Activated CD4-positive, alpha-beta T cell treated with anti-CD3 and anti-CD28 coated beads, Interleukin-2, amount 50 U/mL, for 4 hours (primary cell): ENCODE measurements at places on chromosomes 7 and 10.

- DNase-seq, result no peak
Measured at GRCh38 chr7:46512891-46513413, 591.9 kb upstream of the IGFBP3 start.

- no peak for DNase-seq
Measured at GRCh38 chr7:133857376-133858119, 269.6 kb upstream of the LRGUK start.

- DNase-seq, result no peak
Measured at GRCh38 chr10:62562101-62562500, 187.9 kb downstream of the ZNF365 start.

DNA sequence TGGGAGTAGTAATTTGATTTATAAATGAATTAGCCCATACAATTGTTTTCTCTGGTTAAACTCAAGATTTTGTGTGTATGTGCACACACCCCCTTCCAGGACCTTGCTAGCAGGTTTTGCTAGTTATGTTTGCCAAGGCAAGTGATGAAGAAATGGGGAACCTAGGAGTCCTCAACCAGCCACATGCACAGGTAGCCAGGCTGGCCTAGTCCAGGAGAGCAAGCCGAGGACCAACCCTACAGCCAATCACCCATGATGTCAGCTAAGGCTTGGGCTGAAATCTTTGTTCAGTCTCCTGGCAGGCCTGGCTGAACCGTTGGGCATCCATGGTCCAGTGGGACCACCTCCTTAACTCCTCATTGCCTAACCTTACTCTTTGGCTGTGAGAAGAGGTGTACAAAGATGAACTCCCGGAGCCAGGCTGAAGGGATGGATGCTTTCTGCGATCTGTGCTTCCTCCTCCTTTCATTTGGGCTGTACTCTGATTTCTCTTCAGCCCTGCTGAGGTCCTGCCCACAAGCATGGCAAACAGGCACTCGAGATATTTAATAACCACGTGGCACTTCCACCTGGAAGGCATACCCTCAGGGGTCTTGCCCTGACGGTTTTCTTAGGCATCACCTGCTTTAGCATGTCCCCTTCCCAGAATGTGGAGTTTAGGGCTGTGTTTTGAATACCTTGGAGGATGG is 22.1 kb downstream of the HNRNPA2B1 start:
- no peak for DNase-seq

- DNase-seq, result peak; percentile 12
Measured at GRCh38 chr10:103845972-103846371, 9.4 kb downstream of the SH3PXD2A start.

DNA sequence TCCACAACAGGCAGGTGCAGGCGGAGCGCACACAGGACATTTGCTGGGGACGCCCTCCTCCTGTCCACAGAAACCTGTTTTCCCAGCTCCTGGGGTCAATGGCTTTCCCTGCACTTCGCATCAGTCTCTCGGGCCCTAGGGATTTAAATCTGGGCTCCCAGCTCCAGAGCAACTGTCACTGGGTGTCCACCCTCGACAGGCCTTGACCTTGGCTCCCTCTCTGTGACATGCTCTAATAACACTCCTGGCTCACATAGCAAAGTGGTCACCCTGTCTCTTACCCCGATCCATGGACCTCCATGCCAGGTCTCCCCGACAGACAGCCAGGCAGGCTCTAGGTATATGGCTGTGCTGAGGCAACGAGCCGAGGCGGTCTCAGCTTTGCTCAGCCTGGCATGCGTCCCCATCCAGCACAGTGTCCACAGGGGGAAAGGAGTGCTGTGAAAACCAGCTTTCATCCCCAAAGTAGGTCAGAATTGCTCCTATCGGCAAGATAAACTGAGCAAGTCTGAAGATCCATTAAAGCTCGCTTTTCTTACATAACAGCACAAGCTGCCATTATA is 195.6 kb downstream of the TNS3 start:
- no peak for DNase-seq

GRCh38 chr10:101052285-101052684 is 9.5 kb upstream of the KAZALD1 start:
- no peak for DNase-seq

- no peak for DNase-seq
Measured at GRCh38 chr7:89200758-89201157, 405.2 kb upstream of the TEX47 start.

- no peak for DNase-seq
Measured at GRCh38 chr7:9603291-9603690, 1169.9 kb downstream of the NXPH1 start.

GRCh38 chr7:139104091-139104450 is 5.4 kb downstream of the ZC3HAV1 start:
- no peak for DNase-seq

- no peak for DNase-seq
Measured at GRCh38 chr10:33064706-33065105, 106.7 kb upstream of the ITGB1 start.

GRCh38 chr10:99880080-99880835 is 97.8 kb downstream of the ABCC2 start:
- no peak for DNase-seq

DNA sequence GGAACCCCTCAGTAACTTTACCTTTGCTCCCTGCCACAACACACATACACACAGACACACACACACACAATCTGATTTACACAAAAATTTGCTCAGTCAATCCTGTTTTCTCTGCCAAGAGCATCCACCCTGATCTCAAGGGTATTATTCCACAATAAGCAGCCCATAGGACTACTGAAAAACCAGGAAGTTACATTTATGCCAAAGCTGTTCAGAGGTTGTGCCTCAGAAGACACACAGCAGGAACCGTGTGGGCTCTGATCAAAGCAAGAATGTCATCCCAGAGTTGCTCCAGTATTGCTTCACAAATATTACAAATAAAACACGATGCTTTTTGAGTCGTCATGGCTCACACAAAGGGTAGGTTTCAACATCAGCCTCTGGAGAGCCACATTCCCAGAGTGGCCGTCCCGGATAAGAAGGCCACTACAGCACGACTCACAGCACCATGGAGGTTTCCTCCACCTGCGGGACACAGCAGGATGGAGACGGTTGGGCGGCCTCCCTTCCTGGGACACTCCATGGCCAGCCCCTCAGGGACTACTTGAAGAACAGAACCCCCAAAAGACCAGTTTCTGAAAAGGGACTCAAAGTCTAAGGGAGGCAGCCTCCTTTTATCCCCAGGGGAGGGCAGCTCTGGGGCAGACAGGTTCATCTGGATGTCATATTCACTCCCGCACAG is 1.6 kb downstream of the AIFM2 start:
- DNase-seq, result no peak

- DNase-seq, result no peak
Measured at GRCh38 chr10:118997379-118997778, 32.1 kb upstream of the NANOS1 start.

DNA sequence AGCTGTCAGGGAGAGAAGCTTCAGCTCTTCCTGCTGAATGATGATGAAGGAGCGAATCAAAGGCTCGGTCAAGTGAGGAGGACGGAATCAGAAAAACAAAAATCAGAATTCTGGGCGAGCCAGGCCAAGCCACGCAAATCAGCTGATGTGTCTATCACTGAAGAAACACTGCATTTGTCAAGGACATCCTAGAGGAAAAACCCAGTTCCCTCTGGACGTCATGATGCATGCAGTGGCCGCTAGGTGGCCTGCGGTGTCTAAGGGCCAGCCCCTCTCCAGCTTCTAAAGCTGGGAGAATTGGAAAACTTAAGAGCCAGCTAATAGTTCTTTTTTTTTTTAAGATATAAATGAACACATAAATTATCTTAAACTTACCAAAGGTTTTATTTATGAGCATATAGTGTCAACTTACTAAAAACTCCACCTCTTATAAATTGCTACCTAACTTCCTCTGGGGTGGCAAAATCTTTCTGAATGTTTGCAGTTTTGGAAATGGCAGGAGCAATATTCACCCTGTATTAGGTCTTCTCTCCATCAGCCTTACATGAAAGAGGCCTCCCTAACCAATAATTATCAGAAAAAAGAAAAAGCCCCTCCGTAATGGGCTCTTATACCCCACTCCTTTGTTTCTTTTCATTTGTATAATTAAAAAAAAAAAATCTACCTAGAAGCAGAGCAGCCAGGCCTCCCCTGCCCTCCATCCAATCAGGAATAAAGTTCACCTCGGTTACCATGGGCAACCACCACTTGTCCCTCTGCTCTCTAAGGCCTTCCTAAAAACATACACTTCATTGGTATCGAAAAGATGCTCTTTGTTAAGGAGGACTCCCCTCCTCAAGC is 186.8 kb downstream of the USP6NL start:
- DNase-seq, result no peak

- no peak for DNase-seq
Measured at GRCh38 chr7:86647385-86648094, 3.8 kb downstream of the GRM3 start.

- DNase-seq, result no peak
Measured at GRCh38 chr10:6098156-6098555, 9.3 kb downstream of the RBM17 start.

DNA sequence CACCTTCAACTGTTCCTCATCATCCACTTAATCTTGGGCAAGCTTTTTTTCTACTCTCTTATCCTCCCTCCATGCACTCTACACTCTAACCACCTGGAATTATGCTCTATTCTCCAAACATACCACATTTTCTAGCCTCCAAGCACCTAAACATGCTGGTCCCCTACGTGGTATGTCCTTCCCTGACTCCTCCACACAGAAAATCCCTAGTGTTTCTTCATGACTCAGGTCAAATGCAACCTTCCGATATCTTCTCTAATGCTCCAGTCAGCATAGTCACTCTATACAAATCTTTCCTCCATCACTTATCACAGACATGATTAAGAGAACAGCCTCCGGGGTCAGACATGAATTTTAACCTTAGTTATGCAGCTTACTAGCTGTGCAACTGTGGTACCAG is 68.8 kb downstream of the ARMH3 start:
- no peak for DNase-seq

GRCh38 chr7:115600207-115600606 is 430.4 kb downstream of the TFEC start:
- DNase-seq, result no peak

- no peak for DNase-seq
Measured at GRCh38 chr7:44236333-44236728, 35.6 kb downstream of the YKT6 start.

GRCh38 chr7:108152198-108152597 is 22.0 kb upstream of the LAMB4 start:
- no peak for DNase-seq

DNA sequence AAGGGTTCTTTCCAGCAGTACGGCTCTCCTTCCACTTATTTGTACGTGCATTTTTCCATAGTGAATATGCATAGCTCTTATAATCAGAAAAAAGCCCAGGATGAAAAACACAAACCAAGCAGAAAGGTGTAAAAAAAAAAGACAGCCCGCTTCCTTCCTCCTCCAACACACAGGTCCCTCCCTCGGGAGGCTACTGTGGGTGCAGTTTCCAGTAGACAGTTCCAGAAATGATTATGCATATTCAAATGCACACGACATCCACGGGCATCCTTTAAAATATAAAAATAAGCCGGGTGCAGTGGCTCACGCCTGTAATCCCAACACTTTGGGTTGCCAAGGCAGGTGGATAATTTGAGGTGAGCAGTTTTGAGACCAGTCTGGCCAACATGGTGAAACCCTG is 59.9 kb downstream of the TNRC18 start:
- no peak for DNase-seq

- DNase-seq, result no peak
Measured at GRCh38 chr7:104983076-104983577, 30.9 kb upstream of the KMT2E start.

DNA sequence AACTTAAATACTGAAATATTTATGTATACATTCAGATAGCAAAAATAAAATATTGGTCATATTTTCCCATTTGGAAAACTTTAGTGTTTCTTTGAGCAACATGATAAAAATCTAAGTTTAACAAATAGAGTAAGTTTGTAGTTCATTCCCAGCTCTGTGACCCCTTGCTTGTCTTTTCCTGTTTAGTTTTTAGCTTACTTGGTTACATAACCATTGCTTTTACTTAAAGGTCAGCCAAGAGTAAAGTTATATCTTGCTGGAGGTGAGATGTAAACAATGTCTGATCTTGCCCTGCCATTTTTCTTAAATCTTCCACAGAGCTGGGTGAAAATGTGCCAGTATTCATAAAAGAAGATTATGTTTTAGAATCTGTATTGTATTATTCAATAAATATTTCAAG is 46.7 kb upstream of the MDFIC start:
- no peak for DNase-seq
